Liver (tissue), 10 donors: ENCODE measurements at places on chromosomes 1 and 21.
A peak's percentile ranks its signal among the peaks of the same experiment; 100 is the strongest.

DNA sequence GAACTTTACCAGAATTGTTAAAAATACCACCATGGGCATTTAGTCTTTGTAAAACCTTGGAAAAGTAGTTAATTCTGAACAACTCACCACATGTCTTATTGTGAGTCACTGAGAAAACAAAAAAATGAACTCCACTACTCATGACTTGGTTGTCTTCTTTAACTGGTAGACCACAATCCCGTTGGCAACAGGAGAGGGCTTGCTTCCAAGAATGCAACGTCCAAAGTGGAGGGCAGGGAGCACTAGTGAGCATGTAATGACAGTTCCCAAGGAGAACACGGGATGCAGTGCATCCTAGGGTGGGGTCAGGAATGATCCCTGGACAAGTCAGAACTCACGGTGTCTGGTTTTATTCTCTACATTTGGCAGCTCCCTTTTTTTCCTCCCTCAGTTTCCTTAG lies 15.2 kb upstream of the HMCN1 start:
- DNase-seq: no peak

DNA sequence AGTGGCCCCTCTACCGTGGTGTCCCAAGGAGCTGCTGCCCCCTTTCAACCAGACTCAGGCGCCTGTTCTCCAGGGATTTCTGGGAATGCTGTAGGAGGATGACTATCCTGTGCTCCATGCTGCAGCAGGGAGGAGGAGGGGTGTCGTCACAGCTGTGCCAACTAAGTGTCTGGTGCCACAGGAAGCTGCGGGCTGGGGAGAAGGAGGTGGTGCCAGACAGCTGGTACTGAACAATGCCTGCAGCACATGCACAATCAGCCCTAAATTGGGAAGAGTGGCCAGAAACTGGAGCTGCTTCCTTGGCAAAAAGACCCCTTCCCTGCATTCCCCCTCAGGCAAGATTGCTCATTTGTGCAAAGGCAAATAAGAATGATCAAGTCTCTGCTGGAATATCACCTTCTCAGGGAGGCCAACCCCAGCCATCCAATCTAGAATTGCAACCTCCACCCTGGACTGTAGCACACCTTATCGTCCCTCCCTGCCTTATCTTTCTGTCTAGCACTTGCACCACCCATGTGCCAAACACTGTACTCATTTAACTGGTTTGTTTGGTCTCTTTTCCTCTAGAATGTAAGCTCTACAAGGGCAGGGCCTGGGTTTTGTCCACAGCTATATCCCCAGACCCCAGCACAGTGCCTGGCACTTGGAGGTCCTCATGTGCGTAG lies 33.3 kb downstream of the LAMB3 start:
- DNase-seq: no peak

GRCh38 chr1:18957532-18958300 lies 1.2 kb upstream of the IFFO2 start:
- DNase-seq: no peak

DNA sequence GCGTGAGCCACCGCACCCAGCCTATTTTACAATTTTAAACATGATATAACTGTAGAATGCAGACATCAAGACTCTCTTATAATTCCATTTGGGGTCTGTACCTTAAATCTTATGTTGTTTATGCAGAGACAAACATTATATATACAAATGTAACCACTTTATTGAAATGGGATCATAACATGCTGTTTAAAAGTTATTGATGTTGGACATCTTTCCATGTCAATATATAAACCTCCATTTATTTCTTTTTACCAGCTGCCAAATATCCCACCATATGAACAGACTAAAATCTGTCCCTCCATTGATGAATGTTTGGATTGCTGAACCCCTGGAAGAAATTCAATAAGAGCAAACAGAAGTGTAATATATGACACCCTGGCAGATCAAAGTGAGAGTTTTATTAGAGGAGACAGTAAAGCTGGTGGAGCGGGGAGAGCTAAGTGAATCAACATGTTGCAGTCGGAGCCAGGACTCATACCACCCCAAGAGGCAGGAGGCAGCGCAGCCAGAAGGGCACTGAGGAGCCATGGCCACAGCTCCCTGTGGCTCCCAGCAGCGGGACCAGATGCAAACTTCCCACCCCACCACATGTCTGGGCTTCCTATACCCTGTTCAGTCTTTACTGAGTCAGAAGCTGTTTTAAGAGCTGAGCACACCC lies 4.7 kb upstream of the PCSK9 start:
- DNase-seq: no peak

DNA sequence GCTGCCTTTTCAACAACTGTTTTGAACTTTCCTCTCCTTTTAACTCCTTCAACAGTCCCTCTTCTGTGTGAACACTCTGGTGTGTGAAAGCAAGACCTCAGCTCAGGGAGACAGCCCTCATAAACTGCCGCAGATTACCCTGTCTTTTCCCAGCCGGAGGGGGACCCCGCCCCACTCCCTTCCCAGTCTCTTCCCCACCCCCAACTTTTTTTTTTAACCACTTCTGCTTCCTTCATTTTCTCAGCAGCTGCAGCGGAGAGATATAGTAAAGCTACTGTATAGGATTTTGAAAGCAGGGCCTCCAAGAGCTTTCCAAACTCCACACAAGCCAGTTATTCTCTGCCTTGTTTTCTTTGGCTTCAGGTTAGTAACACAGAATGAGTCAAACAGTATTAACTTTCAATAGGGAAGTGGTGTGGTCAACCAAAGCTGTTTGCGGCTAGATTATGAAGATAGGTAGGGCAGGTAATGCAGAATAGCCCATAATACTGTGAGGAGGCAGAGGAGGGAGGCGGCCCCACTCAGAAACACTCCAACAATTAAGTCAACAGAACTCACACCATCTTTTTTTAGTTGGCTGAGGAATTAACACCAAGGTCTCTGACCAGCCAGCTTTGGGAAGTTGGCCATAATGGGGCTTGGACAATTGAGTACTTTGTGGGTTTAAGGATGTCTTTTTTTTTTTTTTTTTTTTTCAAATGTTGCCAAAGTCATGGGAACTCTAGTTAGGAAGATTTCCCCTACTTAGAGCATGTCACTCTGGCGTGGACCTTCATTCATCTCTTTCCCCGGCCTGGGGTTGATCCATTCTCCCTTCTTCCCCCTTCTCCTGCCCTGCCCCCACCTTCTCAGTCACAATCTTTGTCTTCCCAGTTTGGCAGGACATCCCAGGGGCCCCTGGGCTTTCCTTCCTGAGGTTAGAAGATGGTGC lies 177.0 kb downstream of the CLIC6 start:
- DNase-seq: no peak

- no peak for DNase-seq
Observed at GRCh38 chr1:161381707-161382106, 14.0 kb upstream of the CFAP126 start.

- peak; percentile 14 for DNase-seq
Observed at GRCh38 chr1:181175955-181176354, 87.5 kb downstream of the IER5 start.

- no peak for DNase-seq
Observed at GRCh38 chr1:38547321-38547720, 312.3 kb downstream of the RRAGC start.

DNA sequence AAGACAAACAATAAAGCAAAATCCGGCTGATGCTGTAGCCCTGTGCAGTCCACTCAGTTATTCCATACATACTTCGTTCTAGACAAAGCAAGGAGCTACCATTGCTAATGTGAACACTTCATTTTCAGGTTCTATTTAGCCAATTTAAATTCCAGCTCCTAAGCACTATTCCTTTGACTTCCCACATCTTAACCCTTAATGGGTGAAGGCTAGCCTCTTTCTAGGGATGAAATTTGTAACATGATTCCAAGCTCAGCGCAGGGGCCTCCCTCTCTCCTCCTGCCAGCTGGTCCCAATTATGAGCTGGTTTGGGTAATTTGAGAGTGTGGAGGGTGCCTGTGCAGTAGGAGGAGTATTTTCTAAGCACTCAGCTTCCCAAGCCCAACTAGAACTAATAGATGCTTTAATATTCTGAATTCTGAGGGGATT lies 53.9 kb upstream of the PTGFRN start:
- DNase-seq: no peak

DNA sequence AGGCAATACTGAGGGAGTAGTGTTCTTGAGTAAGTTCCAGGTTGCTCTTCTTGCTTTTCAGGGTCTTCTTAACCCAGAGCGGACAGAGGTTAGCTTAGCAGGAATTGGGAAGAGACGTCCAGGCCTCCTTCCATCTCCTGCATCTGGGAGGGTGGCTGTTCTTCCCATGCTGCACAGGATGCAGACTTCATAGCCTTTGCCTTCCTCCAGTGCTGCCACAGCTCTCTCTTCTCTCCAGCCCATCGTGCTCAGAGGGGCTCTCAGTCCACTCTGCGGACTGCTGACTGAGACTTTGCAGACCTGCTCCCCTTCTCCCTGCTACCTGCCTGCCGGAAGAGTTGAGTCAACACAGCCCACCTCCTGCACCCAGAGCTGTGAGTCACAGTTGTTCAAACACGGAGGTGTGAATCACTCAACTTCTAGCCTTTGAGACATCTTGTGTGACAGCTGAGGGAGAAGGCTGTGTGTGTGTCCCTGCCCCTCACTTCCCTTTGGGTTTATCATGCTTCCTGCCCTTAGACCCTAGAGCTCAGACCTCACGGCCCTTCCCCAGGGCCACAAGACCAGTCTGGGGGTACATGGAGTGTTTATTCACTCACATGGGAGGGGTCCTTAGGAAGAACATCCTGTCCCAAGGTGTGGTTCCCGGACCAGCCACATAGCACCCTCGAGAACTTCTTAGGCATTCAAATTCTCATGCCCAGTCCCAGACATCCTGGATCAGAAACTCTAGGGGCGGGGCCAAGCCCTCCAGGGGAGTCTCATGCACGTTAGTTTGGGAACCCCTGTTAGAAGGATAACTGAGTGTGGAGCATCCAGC lies 158.3 kb upstream of the CACNA1E start:
- DNase-seq: peak; percentile 22

DNA sequence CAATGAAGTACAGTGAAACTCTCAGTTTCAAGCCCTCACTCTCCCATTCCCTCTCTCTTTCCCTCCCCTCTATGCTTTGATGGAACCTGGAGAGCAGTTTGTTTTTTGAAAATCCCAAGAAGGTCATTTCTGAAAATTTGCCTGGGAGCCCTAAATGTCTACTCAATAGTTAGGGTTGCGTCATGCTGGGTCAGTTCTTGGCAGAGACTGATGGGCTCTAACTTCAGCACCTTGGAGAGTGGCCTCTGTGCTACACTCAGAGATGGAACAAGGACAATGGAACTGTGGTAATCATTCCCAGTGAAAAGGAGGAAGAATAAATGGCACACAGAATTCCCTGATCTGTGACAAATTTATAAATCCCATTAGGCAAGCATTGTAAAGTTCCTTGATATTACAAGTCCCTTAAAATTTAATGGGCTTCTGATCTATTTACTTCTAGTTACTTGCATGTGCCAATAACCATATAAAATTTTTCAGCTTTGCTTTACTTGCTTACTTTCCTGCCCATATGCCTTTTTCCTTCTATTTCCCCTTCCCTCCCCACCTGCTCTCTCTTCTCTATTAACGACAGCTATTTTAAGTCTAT lies 182.9 kb upstream of the KCND3 start:
- DNase-seq: no peak

- DNase-seq: no peak
Observed at GRCh38 chr1:44315521-44315920, 39.5 kb downstream of the ERI3 start.

DNA sequence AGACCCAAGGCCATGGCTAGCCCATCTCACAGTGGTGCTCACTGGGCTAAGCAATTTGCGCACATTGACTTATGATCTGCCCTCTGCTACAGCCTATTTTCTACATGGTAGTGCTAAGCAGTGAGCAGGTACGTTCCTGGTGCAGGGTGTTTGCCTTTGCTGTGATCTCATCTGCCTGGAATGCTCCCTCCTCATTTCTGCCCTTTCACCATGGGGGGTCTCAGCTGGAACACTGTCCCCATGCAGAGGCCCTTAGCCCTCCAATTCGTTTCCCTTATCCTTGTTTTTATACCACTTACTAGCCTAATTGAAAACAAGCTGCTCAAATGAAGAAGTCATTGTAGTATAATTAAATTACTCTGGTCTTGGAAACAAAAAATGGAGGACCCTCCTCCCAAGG lies 2.0 kb upstream of the B3GALT5 start:
- DNase-seq: no peak

GRCh38 chr21:45139473-45139872 lies 65.1 kb downstream of the ADARB1 start:
- DNase-seq: no peak

DNA sequence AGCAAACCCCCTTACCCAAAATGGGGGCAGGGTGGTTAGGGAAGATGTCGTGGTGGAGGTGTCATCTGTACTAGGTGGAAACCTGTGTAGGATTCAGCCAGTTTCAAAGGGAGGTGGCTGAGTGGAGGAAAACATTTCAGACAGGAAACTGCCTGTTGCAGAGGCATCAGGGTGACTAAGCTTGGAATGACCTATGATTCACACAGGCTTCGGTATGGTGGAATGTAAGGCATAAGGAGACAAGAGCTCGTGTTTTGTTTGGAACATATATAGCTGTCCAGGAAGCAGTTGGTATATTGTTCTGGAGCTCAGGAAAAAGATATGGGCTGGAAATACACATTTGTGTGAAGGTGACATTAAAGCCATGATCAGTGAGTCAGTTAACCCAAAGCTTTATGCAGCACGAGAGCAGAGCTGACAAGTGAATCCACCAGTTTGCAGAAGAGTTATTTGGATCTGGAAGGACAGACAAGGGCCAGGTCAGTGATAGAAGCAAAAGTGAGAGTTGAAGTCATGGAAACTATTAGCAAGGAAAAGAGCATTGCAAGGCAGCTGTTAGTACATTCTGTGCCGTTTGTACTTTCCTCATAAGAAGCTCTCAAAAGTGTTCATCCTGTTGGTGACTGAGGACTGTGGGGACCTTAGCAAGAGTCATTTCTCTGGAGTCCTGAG lies 12.2 kb downstream of the UTP25 start:
- DNase-seq: no peak

GRCh38 chr1:168676029-168676812 lies 52.8 kb downstream of the DPT start:
- no peak for DNase-seq

DNA sequence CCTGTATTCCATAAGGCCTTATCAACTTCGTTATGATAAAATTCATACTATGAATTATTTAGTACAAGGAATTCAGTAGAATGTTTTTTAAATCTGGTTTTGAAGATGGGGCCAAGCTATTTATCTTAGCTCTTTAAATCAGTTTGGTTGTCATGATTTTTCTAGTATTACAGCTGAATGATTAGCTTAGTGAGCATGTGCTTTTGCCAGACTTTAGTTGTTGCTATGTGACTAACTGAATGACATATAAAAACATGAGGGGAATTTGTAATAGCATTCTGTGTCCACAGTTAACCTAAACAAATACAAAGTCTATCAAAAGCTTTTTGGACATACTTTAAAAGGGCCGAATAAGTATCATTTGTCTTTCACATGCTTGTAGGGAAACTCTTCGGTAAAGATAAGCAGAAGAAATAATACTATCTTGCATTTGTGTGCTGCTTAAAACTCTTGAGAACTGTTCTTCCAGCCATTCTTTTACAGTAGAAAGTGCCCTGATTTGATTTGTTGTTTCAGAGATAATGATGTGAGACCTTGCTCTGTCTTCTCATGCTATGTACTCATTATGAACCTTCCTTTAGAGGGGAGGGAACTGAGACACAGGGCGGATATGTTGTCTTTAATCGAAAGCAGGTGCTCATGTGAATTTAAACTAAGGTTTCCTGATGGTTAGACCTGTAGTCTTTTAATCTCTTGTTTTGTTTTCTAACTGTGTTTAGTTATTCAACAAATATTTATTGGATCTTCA lies 18.8 kb downstream of the NEK7 start:
- no peak for DNase-seq
